ENCODE measurements at places on chromosomes 2 and 18.

GRCh38 chr18:32629981-32630700, 142.7 kb downstream of the KLHL14 start:
- no peak overlapping the region for H3K4me3 ChIP-seq
- no peaks in the 10 kb centered on the region for H3K36me3 ChIP-seq
- peaks cover 6% of the 10 kb centered on the region for H3K4me1 ChIP-seq
- no peak overlapping the region for H3K27ac ChIP-seq
- no peak for DNase-seq

DNA sequence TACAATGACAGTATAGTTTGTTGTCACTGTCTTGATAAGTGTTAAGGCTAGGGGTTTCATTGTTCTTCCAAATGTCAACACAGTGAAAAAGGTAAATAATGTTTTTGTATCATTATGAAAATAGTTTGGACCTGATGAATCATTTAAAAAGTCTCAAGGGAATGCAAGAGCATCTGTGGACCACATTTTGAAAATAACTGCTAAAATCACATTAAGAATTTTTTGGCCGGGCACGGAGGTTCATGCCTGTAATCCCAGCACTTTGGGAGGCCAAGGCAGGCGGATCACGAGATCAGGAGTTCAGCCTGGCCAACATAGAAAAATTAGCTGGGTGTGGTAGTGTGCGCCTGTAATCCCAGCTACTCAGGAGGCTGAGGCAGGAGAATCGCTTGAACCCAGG, 10.3 kb downstream of the SCN1A start:
- DNase-seq = no peak
- H3K27ac ChIP-seq = no peak overlapping the region
- H3K36me3 ChIP-seq = no peaks in the 10 kb centered on the region
- peaks cover 2% of the 10 kb centered on the region for H3K4me1 ChIP-seq
- H3K4me3 ChIP-seq = no peak overlapping the region

DNA sequence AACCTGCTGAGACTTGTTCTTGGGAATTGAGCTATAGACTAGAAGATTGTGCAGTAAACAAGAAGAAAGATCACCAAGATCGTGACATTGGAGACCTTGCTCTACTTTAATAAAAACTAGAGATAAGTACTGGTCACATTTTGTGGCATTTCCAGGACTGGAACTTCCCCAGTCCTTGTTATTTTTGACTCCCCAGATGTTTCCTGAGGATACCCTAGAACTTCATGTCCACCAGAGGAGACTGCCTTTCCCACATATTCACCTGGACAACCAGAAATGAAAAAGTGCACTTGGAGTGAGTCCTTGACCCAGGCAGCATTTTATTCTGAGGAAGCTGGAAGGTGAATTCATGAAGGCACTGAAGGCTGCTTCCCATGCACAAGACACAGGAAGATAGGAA, 5.7 kb downstream of the CD207 start:
- DNase-seq = no peak
- H3K4me1 ChIP-seq = no peaks in the 10 kb centered on the region
- no peak overlapping the region for H3K27ac ChIP-seq
- no peaks in the 10 kb centered on the region for H3K36me3 ChIP-seq
- no peak overlapping the region for H3K4me3 ChIP-seq

GRCh38 chr2:235606004-235606715, 112.3 kb downstream of the AGAP1 start:
- no peak overlapping the region for H3K27ac ChIP-seq
- DNase-seq = no peak
- H3K4me1 ChIP-seq = no peaks in the 10 kb centered on the region
- peaks cover 8% of the 10 kb centered on the region for H3K27me3 ChIP-seq
- H3K4me3 ChIP-seq = no peak overlapping the region

- DNase-seq = no peak
- no peaks in the 10 kb centered on the region for H3K27me3 ChIP-seq
- H3K4me3 ChIP-seq = no peak overlapping the region
- peaks cover 33% of the 10 kb centered on the region for H3K36me3 ChIP-seq
- H3K27ac ChIP-seq = no peak overlapping the region
- H3K4me1 ChIP-seq = no peaks in the 10 kb centered on the region
Observed at GRCh38 chr2:219073413-219074129, 12.8 kb upstream of the IHH start.

DNA sequence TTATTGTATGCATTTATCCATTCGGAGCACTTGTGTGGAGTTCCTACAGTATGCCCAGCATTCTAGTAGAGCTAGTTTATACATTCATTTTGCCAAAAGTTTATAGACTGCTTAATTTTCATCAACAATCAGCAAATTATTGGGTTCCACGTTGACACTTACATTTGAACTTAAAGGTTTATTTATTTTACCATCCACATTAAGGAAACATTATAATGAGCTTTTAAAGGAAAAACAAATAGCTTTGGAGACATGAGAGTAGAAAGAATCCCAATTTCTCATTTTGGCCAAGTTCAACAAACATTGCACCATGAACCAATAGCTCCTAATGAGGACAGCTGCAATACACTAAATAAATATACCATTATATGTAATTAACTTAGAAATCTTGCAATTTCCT, 501.2 kb upstream of the SMIM21 start:
- DNase-seq = no peak
- no peak overlapping the region for H3K4me3 ChIP-seq
- no peaks in the 10 kb centered on the region for H3K4me1 ChIP-seq
- H3K36me3 ChIP-seq = no peaks in the 10 kb centered on the region
- no peaks in the 10 kb centered on the region for H3K27me3 ChIP-seq
- H3K27ac ChIP-seq = no peak overlapping the region

DNA sequence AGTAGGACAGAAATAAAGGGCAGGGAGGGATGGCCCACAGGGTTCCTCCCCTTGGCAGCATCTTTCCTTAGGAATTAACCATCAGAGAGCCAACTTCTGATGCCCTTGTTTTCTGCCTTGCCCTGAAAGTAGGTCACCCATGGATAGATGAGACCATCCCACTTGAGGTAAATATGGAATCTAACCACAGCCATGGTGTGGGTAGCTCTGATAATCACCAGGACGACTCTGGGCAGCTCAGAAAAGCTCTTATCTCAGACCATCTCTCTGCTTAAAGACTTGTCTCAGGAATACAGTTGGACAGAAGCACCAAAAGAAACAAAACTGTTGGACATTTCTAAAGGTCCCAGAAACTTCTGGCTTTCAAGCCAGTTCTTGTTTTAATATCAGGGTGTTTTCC, 101.4 kb upstream of the CELF4 start:
- no peaks in the 10 kb centered on the region for H3K36me3 ChIP-seq
- H3K4me3 ChIP-seq = no peak overlapping the region
- no peak for DNase-seq
- no peaks in the 10 kb centered on the region for H3K4me1 ChIP-seq
- H3K27me3 ChIP-seq = no peaks in the 10 kb centered on the region

- H3K27me3 ChIP-seq = peaks cover 2% of the 10 kb centered on the region
- no peaks in the 10 kb centered on the region for H3K36me3 ChIP-seq
- H3K4me3 ChIP-seq = no peak overlapping the region
- no peaks in the 10 kb centered on the region for H3K4me1 ChIP-seq
Observed at GRCh38 chr2:95307036-95307435, 9.9 kb downstream of the KCNIP3 start.

DNA sequence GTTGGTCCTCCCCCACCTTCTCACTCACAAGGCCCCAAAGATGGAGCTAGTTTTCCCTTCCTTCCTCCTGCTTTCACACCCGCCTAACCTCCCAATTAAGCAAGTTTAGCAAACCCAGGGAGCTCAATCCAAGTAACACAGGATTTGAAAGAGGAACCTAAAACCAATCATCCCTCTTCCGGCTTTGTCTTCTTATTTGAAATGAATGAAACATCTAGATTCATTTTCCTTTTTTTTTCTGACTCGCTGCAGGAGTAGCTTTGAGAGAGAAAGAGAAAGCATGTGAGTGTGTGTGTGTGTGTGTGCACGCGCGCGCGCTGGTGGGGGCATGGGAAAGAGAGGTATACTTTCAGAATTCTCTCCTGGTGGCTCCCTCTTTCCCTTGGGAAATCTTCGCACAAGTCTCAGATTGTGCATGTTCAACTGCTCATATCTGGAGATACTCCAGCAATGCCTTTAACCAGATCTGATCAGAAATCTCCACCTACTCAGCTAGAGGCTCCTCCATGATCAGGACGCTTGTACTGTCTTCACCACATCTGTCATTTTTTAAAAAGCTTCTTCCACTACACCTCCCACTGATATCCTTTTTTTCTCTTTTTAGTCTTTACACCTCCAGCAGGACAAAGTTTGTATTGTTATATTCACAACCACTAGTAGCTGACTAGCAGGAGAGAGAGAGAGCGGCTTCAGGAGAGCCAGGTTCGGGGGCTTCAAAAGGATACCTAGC, 1.7 kb downstream of the SLC8A1 start:
- peaks cover 13% of the 10 kb centered on the region for H3K27me3 ChIP-seq
- H3K36me3 ChIP-seq = peaks cover 2% of the 10 kb centered on the region
- H3K4me1 ChIP-seq = peaks cover 15% of the 10 kb centered on the region
- H3K27ac ChIP-seq = no peak overlapping the region

DNA sequence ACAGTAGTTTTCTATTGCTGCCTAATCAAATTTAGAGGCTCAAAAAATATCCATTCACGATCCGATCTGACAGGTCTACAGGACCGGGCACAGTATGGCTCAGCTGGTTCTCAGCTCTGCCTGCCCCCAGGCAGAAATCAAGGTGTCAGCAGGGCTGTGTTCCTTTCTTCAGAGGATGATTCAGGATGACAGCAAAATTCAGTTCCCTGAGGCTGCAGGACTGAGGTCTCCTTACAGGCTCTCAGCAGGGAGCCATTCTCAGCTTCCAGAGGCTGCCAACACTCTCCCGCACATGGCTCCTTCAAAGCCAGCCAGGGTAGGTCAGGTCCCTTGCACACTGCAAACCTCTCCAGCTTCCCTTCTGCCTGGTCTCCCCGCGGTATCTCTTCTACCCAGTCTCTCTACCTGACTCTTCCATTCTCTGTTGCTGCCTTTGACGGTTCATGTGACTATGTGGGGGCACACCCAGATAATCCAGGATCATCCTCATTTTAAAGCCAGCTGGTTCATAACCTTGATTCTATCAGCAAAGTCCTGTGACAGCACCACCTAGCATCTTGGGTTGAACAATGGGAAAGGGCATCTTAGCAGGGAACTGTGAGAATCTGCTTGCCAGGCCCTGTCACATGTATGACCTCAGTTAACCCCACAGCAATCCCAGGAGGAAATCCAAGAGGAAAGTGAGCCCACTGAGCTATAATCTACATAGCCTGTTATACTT, 50.4 kb downstream of the UXS1 start:
- no peaks in the 10 kb centered on the region for H3K27me3 ChIP-seq
- H3K36me3 ChIP-seq = peaks cover 32% of the 10 kb centered on the region
- no peak for DNase-seq
- peaks cover 26% of the 10 kb centered on the region for H3K4me1 ChIP-seq
- H3K27ac ChIP-seq = no peak overlapping the region

GRCh38 chr2:167181134-167181533, 292.9 kb downstream of the XIRP2 start:
- H3K4me1 ChIP-seq = no peaks in the 10 kb centered on the region
- no peaks in the 10 kb centered on the region for H3K27me3 ChIP-seq
- no peak for DNase-seq
- no peak overlapping the region for H3K4me3 ChIP-seq
- H3K36me3 ChIP-seq = no peaks in the 10 kb centered on the region

GRCh38 chr18:48194591-48195181, 214.5 kb downstream of the ZBTB7C start:
- no peak overlapping the region for H3K4me3 ChIP-seq
- H3K36me3 ChIP-seq = no peaks in the 10 kb centered on the region
- peaks cover 8% of the 10 kb centered on the region for H3K27me3 ChIP-seq
- DNase-seq = no peak
- H3K27ac ChIP-seq = no peak overlapping the region
- H3K4me1 ChIP-seq = no peaks in the 10 kb centered on the region

- no peak overlapping the region for H3K4me3 ChIP-seq
- no peak for DNase-seq
- H3K27me3 ChIP-seq = no peaks in the 10 kb centered on the region
Observed at GRCh38 chr2:224772494-224772893, 56.3 kb upstream of the CCDC195 start.

DNA sequence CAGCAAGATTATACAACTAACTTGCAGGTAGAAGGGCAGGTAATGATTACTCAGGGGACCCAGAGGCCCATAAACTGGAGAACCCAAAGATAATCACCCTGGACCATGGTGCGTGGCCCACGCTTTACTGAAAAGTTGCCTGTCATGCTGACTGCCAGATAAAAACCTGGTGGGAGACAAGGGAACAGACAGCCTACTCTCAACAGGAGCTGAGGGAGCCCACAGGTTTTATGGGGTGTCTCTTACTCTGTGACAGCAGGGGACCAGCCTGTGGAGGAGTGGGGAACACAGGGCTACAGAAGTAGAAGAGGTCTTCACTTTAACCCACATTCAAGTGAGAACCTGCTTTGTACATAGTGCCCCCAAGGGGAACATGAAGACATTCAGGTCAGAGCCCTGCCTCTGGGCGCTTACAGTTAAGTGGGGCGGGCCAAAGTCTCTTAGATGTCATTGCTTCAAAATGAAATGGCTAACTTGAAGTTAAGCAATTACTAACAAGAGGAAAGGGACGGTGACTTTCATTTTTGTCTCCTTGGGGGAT, 60.4 kb downstream of the DHRS9 start:
- no peak overlapping the region for H3K27ac ChIP-seq
- H3K4me1 ChIP-seq = peaks cover 2% of the 10 kb centered on the region
- peaks cover 2% of the 10 kb centered on the region for H3K27me3 ChIP-seq
- no peak overlapping the region for H3K4me3 ChIP-seq
- no peaks in the 10 kb centered on the region for H3K36me3 ChIP-seq

DNA sequence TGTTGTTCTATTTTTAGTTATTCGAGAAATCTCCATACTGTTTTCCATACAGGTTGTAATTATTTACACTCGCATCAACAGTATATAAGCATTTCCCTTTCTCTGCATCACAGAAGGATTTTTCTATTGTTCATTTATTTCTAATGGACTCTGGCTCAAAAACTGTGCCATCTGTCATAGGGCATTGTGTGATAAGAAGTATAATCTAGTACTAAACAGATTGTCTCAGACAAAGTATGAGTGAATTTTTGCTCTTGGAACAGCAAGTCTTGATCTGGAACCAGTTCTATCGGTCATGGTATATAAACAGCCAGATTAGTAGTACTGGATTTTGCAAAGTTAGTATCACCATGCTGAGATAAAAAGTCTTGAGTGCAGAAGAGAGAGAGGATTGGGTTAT, 145.8 kb downstream of the KIAA1328 start:
- H3K27ac ChIP-seq = no peak overlapping the region
- H3K27me3 ChIP-seq = no peaks in the 10 kb centered on the region
- no peaks in the 10 kb centered on the region for H3K4me1 ChIP-seq
- H3K4me3 ChIP-seq = no peak overlapping the region
- DNase-seq = no peak
- H3K36me3 ChIP-seq = peaks cover 18% of the 10 kb centered on the region

GRCh38 chr2:46047290-46047689, 249.9 kb upstream of the EPAS1 start:
- H3K4me3 ChIP-seq = no peak overlapping the region
- H3K27me3 ChIP-seq = no peaks in the 10 kb centered on the region
- no peak overlapping the region for H3K27ac ChIP-seq
- no peak for DNase-seq
